Stimulated activated CD8-positive, alpha-beta memory T cell treated with anti-CD3 and anti-CD28 coated beads, Interleukin-2, amount 100 ng/mL, for 1 hour (primary cell): ENCODE measurements at places on chromosomes 16 and 17.

GRCh38 chr17:29238133-29238850, 8.4 kb upstream of the CRYBA1 start:
- DNase-seq, result no peak

DNA sequence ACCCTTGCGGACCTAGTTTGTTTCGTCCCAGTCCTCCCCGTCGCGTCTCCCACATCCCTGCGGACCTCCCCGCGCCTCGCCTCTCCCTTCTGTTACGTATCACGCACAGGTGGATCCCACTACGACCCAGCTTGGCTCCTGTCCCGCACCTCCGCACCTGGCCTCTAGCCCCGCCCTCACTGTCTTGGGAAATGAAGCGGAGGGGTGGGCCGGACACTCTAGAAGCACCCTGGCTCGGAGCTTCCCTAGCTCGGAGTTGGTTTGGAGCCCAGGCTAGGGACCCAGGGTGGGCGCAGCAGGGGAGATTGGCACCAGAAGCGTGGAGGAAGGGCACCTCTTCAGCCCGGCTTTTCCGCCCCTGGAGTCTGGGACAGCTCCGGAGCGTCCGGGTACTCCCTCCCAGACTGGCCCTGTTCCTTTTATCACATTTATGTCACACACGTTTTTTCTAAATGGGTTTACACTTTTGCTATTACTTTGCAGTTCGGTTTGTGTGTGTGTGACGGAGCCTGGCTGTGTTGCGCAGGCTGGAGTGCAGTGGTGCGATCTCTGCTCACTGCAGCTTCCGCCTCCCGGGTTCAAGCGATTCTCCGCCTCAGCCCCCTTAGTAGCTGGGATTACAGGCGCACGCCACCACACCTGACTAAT, 1.4 kb upstream of the CEMP1 start:
- no peak for DNase-seq

GRCh38 chr17:51057534-51057933, 63.1 kb downstream of the SPAG9 start:
- DNase-seq, result no peak

DNA sequence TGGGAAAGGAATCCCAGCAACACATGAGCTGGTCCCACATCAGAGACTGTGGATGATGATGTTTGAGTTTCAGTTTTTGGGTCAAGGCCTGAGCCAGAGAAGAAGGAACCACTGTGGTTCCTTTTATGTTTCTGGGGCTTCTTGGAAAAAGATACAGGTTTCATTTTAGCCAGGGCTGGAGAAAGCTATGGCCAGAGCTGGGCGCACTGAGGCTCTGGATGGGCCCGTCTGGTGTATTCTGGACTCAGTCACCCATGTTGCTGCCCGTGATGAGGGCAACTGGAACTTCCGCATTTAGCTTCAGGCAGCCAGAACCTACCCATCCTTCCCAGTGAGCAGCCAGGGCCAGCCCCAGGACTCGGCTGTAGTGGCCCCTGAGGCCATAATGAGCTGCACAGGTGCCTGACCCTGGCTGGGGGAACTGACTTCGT, 15.0 kb upstream of the PITPNA start:
- no peak for DNase-seq

GRCh38 chr16:11497851-11498289, 88.8 kb downstream of the LITAF start:
- no peak for DNase-seq

DNA sequence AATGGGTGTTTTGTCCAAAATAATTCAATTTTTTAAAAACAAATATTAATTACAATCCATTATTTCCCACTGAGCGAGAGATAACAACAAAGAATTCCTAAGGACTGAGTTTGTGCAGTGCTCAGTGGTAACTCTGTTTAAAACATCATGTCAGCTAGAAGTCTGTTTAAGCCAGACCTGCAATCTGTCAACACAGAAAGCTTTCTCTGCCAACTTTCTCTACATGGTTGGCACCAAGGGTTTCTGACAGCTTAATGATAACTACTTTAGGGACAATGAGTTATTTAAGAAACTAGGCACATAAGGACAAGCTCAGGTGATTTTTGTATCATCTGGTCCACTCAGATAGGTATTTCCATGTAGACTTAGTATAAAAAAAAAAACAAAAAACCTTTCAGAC, 81.8 kb downstream of the WDR59 start:
- no peak for DNase-seq

- no peak for DNase-seq
Measured at GRCh38 chr17:3213587-3213986, 6.1 kb downstream of the OR1A1 start.

GRCh38 chr16:67886387-67886786, 1.7 kb downstream of the NRN1L start:
- DNase-seq, result no peak
